ENCODE measurements at places on chromosomes 11 and 22. TPM values are rescaled to one million over a fixed set of nuclear protein-coding genes. Genes with fewer than 3 reads are reported as not detected.

DNA sequence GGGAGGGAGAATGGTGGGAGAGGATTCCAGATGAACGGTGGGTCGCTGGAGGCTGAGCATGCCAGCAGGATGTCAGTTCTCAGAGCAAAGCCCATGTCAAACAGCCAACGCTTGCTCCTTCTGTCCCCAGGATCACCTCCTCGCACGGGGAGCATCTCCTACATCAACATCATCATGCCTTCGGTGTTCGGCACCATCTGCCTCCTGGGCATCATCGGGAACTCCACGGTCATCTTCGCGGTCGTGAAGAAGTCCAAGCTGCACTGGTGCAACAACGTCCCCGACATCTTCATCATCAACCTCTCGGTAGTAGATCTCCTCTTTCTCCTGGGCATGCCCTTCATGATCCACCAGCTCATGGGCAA, 1.5 kb downstream of the MCHR1 start:
- DNase-seq = no peak

- no peak for DNase-seq
These were observed 70.6 kb upstream of the SEPTIN5 start for GRCh38 chr22:19643448-19644313.

Gene FXYD2
- total RNA-seq = 3.6 TPM

GRCh38 chr11:96159968-96160367, 183.0 kb downstream of the MAML2 start:
- DNase-seq = no peak

GRCh38 chr22:46467006-46467405, 70.4 kb downstream of the CELSR1 start:
- no peak for DNase-seq

- no peak for DNase-seq
These were observed 16.7 kb downstream of the PAFAH1B2 start for GRCh38 chr11:117160826-117161225.

- DNase-seq = no peak
These were observed 49.3 kb downstream of the BDNF start for GRCh38 chr11:27650988-27651387.

DNA sequence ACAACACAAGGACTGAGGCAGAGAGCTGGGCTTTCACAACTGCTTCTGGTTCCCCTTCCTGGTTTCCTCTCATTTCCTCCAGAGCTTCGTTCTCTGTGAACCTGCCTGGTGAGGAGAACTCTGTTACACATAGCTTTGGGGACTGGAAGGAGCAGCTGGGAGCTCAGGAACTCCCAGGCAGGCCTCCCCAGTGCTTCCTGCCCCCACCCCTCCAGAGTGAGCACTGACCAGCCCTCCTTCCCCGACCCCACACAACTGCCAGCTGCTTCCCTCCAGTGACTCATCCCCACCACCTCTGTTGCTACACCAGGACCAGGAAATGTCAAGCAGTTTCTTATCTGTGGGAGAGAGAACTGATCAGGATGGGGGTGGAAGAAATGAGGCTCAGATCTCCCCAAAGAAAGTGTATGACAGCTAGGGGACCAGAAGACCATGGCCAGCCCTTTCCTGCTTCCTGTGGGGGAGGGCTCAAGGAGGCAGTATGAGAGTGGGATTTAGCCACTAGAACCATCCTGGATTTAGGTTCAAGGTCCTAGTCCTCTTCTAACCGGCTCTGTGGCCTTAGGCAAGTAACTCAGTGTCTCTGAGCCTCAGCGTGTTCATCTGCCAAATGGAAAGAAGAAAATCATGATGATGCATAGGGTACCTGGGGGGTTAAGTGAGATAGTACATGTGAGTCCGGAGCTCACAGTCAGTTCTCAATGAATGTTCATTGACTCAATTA, 4.5 kb upstream of the TP53I11 start:
- DNase-seq = peak; percentile 79

Gene OR2D3
- not detected for total RNA-seq

DNA sequence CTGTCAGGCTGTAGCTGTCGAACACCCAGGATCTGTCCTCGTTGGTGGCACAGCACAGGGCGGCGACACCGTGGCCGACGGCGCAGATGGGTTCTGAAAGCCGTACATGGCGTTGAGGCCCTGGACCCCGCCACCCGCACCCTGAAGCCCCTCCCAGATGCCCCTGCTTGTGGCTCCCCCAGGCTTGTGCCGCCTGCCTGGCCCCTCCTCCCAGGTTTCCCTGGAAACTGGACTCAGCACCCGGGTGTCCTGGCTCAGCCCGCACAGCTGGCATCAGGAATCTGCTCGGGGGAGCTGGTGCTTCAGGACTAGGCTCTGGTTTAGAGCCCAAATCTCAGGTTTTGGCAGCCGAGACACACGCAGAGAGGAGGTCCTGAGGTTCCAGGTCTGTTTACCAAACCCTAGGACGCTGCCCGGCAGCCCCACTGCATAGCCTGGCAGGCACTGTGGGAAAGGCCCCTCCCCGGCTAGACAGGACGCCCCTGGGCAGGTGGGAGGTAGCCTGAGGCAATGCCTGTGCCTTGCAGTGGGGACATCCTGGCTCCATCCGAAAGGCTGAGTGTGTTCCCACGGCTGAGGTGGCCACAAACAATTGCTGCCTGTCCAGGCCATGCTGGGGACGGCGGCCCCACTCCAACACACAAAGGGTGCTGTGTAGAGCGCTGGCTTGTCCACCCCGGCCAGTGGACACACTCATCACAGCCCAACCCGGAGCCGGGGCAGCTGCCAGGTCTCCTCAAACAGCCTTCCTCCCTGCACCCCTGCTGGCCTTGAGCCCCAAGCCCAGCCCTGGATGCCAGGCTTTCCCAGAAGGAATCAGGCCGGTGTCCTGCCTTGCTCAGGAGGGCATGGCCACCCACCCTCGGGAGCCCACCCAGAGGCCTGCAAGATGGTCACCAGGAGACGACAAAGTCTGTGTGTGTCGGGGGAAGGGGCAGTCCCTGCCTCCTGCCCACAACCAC, 4.6 kb downstream of the GATD1 start:
- DNase-seq = peak; percentile 61

- DNase-seq = no peak
These were observed 27.7 kb downstream of the PICALM start for GRCh38 chr11:86040919-86041850.

DNA sequence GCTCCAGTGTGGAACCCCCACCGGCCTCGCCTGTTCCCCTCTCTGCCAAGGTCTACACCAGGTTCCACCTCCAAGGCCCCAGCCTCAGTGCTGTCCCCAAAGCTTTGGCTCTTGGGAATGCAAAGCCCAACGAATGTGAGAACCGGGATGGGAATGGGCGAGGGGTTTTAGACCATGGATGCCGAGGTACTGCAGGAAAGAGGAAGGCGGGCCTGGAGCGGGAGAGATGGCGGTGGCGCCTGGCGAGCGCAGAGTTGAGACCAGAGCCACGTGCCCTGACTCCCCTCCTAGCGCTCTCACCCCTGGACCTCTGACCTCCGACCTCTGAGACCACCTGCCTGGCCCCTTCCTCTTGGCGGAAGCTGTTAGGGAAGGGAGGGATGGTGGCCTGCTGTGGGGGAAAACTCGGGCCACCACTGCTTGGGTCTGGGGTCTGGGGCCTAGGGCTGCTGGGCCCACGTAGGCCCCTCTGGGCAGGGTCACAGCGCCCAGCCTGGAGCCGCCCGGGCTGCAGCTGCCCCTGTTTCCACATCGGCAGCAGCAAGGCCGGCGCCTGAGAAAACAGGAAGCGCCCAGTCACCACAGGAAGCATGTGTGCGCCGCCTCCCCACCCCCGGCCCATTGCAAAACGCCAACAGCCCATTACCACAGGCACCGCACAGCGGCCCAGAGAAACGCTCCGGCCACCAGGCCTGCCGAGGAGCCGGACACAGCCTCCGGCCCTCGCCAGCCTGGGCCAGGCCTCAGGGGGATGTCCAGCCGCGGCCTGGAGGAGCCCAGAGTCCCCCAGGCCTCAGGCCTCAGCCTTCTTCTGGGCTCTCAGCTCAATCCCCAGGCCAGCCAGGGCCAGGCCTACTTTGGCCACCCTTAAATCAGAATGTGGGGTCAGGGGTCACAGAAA, 13.8 kb upstream of the SLC39A13 start:
- peak; percentile 85 for DNase-seq

DNA sequence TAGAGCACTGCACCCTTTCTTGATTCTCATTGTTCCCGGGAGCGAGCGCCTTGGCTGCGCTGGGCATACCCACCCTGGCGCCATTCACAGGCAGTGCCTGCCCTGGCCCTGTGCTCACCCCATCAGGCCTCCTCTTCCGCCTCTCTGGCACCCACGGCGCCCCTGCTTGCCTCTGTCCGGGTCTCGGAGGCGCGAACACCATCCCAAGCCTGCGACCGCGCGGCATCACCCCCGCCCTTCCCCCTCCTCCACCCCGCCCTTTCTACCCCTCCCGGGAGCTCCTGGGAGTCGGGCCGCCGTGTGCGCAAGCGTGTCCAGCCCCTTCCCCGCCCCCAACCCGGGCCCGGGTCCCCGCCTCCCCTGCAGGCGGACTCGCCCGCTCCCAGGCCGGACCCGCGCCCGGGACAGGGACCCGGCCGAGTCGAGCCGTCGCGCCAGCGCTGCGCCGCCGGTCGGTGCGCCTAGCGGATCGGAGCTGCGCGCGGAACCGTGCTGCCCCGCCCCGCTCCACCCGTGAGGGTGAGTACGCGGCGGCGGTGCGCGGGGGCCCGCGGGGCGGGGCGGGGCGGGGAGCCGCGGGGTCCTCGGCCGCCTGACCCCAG, at the start of gene ST3GAL4:
Gene ST3GAL4, plus strand, starts transcription at position 363 of the 602 bp plus-strand sequence. CDS start 50,470 bp downstream, outside the sequence.
- peak; percentile 88 for DNase-seq

GRCh38 chr11:1260023-1260501, 37.2 kb downstream of the MUC5B start:
- no peak for DNase-seq

- DNase-seq = no peak
These were observed 108.9 kb upstream of the TOP3B start for GRCh38 chr22:22091400-22091878.

Gene POTEH
- total RNA-seq = not detected

Gene CTSW
- total RNA-seq = 17.2 TPM

GRCh38 chr11:69352715-69353319, 58.9 kb downstream of the MYEOV start:
- DNase-seq = no peak

- no peak for DNase-seq
These were observed 16.5 kb upstream of the ETS1 start for GRCh38 chr11:128603752-128604414.

Gene GPR83
- total RNA-seq = 0.12 TPM

Gene PHOX2A
- not detected for total RNA-seq

Gene APOA4
- not detected for total RNA-seq

DNA sequence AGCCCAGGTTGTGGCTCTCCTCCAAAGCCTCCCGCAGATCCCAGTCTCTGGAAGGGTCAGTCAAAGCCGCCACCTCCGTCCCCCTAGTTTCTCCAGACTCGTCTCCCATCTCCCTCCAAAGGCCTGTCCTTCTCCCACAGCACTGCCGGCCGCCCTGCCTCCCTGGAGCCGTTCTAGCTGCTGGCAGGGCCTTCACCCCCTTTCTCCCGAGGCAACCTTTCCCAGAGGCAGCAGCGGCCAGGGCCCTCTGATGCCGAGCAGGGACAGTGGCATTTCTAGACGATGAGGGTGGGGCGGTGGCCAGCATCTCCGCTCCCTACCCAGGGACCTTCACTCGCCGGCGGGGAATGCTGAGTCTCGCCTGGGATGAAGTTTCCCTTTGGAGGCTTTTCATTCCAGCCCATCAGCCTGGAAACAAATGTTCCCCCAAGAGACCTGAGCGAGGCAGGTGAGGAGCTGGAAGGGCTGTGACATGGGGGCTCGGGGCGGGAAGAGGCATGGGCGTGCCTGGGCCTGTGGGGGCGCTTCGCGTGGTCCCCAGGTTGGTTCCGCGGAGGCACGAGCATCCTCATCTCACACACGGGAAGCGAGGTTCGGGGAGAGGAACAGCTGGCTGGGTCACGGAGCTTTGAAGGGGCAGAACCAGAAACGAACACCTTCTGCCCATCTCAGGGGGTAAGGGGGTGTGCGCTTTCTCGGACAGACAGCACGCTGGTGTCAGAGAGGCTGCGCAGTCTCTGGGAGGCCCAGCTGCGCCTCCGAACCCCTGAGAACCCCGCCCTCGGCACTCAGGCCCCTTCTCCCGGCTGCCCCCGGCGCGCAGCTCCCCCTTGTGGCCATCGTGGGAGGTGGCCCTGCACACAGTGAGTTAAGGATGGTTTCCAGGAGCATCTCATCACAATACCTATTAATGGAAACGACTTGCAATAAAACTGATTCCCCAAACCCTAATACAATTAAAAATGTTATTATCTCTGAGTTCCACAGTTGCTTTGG, 18.1 kb upstream of the KLHL35 start:
- no peak for DNase-seq

Gene RFPL3
- total RNA-seq = not detected

GRCh38 chr11:3129591-3130268, 35.4 kb downstream of the OSBPL5 start:
- DNase-seq = peak; percentile 60

GRCh38 chr11:66820901-66821300, 22.3 kb upstream of the RCE1 start:
- no peak for DNase-seq

DNA sequence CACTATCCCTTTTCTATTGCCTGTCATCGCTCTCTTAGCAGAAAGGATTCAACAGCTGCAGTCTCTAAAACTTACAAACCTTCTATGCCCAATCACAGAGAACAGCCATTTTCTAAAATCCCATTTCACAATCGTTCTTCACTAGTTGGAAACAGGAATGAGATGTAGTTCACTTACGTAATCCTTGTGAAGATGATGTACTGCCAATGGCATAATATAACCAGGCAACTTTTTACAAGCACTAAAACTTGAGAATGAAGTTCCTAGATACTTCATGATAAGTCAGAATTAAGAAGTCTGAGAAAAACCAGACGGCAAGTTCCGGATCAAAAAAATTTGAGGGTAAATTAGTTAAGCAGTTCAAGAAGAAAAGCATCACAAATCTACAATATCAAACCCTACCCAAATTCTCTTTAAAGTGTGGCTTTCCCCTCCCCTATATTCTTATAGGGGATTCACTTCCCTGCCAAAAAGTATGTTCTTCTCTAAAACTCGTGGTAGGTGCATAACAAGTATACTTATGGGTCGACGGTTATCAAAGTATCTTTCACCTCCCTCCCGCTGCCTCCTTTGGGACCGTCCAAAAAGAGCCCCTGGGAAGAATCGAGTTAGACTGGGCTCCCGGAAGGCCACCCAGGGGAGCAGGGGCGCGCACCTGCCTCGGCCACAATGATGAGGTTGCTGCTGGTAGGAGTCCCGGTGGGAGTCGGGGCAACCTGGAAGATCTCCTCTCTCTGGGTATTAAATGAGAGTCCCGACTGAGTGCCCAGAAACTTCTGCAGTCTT, 666 bp downstream of the MSANTD4 start:
- DNase-seq = no peak

- no peak for DNase-seq
These were observed 33.2 kb upstream of the CTSC start for GRCh38 chr11:88370782-88371181.

Gene EHBP1L1
- 88.3 TPM for total RNA-seq

DNA sequence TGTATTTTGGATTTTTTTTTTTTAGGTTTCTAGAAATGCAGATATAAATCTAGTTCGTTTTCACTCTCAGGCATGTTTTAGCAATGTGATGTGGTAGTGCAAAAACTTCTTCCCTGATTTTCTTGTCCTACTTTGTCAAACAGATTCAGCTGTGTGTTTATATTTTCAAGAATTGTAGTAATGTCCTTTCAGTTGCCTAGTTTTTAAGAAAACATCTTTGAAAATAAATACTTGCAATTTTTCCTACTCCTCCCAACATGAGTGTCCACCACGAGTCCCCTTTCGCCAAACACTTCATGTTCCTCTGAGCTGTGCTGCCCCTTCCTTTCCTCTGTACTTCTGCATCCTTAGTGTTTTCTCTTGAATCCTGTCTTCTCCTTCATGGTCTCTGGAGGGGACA, 686.9 kb downstream of the NTM start:
- DNase-seq = no peak

- DNase-seq = no peak
These were observed 539.7 kb downstream of the INSC start for GRCh38 chr11:15654451-15654850.

GRCh38 chr11:109696191-109696897, 274.4 kb downstream of the C11orf87 start:
- no peak for DNase-seq

Gene DDT
- total RNA-seq = 88.7 TPM
